ENCODE measurements at places on chromosomes 4 and X. TPM values are rescaled to one million over a fixed set of nuclear protein-coding genes. Genes with fewer than 3 reads are reported as not detected.

ARX gene
- total RNA-seq = 0.49 TPM

HNRNPD gene
- 119 TPM for total RNA-seq

DNA sequence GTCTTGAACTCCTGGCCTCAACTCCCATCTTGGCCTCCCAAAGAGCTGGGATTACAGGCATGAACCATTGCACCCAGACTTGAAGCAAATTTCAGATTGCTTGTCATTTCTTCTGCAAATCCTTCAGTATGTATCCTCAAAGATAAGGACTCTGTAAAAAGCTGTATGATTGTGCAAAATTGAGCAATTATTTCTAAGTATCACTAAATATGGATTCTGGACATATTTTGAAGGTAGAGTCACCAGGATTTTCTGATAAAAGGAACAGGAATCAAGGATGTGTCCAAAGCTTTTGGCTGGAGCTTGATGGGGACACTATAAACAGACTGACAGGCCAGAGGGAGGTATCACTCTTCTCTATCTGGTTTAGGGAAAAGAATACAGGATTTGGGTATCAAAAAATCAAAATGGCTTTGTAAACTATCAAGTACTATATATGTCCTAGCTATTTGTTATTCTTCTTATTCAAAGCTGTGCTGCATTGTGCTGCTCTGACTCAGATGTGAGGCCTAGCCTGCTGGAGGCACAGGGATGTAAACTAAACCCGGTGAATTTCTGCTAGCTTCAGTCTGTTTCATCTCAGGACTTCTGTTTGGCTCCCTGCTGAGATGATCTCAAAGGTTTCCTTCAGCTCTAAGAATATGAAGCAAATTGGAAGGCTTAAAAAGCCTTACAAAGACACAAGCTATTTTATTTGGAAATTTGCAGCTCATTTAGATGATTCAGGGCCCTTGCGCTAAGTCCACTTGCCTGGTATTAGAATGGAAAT lies 8.3 kb downstream of the RPS4X start:
- H3K4me1 ChIP-seq = no peaks in the 10 kb centered on the region
- H3K4me3 ChIP-seq = no peak overlapping the region
- no peak overlapping the region for H3K27ac ChIP-seq
- H3K27me3 ChIP-seq = no peaks in the 10 kb centered on the region

CT45A3 gene
- not detected for total RNA-seq

MAGEB2 gene
- total RNA-seq = not detected

DNA sequence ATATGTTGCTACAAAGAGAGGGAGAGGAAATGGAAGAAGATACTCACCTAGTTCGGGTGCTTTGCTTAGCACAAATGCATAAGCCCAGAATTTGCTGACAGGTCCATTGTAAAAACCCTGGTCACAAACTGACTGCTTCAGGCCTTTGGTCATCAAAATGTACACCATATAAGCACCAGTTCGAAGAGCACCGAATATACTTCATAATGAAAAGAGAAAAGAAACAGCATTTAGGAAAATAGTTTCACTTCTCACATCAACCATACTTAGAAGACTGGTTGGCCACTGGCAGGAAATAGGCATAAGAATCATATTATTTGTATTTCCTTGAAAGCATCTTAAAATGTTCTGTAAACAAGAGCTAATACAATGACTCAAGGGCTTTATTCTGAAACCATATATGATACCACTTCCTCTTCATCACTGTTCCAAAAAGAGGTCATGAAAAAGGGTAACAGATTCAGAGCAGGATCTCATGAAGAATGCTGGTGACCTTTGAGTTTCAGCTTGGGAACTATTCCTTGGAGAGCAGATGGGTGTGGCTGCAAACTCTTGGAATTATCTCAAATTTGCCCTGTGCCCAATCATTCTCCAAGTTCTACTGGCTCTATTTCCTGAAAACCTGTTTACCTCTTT lies 138.7 kb downstream of the ELOVL6 start:
- H3K4me1 ChIP-seq = no peaks in the 10 kb centered on the region
- H3K27me3 ChIP-seq = no peaks in the 10 kb centered on the region
- DNase-seq = no peak
- no peak overlapping the region for H3K27ac ChIP-seq
- no peak overlapping the region for H3K4me3 ChIP-seq

IL2RG gene
- total RNA-seq = 42.9 TPM

GRCh38 chr4:76725039-76725438 lies 172.9 kb downstream of the SOWAHB start:
- H3K27me3 ChIP-seq = no peaks in the 10 kb centered on the region
- no peak for DNase-seq
- no peak overlapping the region for H3K27ac ChIP-seq
- no peak overlapping the region for H3K4me3 ChIP-seq
- no peaks in the 10 kb centered on the region for H3K36me3 ChIP-seq

DNA sequence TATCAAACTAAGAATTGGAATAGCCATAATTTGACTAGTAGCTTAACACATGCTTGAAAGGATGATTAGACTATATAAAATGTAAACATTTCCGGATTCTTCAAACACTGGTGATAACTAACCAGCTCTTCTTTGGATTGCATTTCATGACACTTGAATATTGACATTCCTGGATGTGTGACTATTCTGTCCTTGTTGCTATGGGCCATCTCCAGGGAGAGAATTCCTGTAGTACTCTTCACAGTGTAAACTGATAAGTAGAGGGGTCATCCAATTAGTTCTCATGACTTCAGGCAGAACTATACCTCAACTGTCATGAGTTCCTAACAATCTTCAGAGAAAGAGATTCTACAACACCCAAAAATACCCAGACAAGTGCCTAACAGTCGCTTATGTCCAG lies 1026.7 kb upstream of the TENM3 start:
- no peaks in the 10 kb centered on the region for H3K36me3 ChIP-seq
- no peaks in the 10 kb centered on the region for H3K4me1 ChIP-seq
- H3K27ac ChIP-seq = no peak overlapping the region
- DNase-seq = no peak
- no peak overlapping the region for H3K4me3 ChIP-seq

GRCh38 chrX:113522814-113523213 lies 682.2 kb upstream of the AMOT start:
- no peaks in the 10 kb centered on the region for H3K4me1 ChIP-seq
- no peak overlapping the region for H3K27ac ChIP-seq
- H3K4me3 ChIP-seq = no peak overlapping the region
- H3K36me3 ChIP-seq = no peaks in the 10 kb centered on the region
- no peaks in the 10 kb centered on the region for H3K27me3 ChIP-seq

DNA sequence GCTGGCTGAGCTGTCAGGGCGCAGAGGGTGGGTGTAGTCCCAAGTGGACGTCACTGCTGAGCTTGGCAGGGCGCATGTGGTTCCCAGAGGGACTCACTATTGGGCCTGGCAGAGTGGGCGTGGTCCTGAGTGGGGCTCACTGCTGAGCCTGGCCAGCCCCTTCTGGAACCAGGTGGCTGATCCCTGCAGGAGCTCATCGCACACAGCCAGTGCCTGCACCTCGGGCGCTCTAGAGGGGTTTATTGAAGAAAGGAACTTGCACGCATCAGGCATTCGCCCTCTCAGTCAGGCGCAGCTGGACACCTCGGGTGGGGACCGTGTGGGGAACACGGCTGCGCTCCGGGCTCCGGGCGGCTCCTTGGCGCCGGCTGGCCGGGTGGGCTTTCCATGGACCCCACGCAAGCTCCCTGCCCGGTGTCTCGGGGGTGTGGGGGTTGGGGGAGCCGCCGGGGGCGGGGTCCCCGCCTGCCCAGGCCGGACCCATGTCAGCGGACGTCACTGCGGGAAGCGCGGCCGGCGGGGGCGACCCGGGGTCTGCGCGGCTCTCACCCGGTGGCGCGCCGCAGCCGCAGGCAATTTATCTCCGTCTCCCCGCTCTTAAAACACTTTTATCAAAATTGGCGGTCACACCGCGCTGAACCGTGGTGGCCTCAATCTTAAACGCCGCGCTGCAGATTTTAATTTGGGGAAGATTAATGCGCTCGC lies 65.4 kb upstream of the NKX1-1 start:
- H3K27me3 ChIP-seq = no peaks in the 10 kb centered on the region
- H3K4me1 ChIP-seq = no peaks in the 10 kb centered on the region
- DNase-seq = peak; percentile 6
- no peak overlapping the region for H3K27ac ChIP-seq
- no peak overlapping the region for H3K4me3 ChIP-seq

DNA sequence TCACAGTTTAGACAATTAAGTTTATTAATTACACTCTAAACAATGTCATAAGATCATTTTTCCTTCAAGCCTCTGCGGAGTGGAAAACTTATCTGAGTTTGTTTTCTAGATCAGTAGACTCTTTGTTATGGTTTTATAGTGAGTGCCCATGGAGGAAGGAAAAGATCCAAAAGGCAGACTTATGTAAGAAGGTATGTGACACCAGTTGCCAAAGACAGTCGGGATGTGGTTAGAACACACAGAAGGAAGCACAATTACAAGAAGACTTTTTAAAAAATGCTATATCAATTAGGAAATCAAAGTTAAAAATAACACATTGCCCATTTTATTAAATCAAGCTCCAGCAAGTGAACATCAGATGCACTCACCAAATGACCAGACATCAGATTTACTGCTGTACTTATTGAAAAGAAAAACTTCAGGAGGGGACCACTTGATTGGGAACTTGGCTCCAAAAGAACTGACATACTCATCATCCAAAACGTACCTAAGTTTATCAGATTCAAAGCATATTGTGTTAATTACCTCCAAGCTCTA lies 57.1 kb downstream of the NIPAL1 start:
- DNase-seq = no peak
- H3K27ac ChIP-seq = no peak overlapping the region
- no peaks in the 10 kb centered on the region for H3K4me1 ChIP-seq
- no peaks in the 10 kb centered on the region for H3K27me3 ChIP-seq
- no peaks in the 10 kb centered on the region for H3K36me3 ChIP-seq

ZAR1 gene
- not detected for total RNA-seq

- H3K4me3 ChIP-seq = no peak overlapping the region
- no peak for DNase-seq
- no peak overlapping the region for H3K27ac ChIP-seq
- no peaks in the 10 kb centered on the region for H3K27me3 ChIP-seq
Observed at GRCh38 chr4:13478707-13479106, 5.4 kb downstream of the RAB28 start.

ADGRG2 gene
- 2.9 TPM for total RNA-seq

Data from uterus (tissue), 4 donors.